ENCODE measurements at places on chromosomes 16 and 17.

GRCh38 chr17:50919321-50920040, 53.3 kb upstream of the TOB1 start:
- DNase-seq: peak; percentile 93

- DNase-seq: no peak
These were observed 28.3 kb downstream of the ETV4 start for GRCh38 chr17:43517615-43518386.

DNA sequence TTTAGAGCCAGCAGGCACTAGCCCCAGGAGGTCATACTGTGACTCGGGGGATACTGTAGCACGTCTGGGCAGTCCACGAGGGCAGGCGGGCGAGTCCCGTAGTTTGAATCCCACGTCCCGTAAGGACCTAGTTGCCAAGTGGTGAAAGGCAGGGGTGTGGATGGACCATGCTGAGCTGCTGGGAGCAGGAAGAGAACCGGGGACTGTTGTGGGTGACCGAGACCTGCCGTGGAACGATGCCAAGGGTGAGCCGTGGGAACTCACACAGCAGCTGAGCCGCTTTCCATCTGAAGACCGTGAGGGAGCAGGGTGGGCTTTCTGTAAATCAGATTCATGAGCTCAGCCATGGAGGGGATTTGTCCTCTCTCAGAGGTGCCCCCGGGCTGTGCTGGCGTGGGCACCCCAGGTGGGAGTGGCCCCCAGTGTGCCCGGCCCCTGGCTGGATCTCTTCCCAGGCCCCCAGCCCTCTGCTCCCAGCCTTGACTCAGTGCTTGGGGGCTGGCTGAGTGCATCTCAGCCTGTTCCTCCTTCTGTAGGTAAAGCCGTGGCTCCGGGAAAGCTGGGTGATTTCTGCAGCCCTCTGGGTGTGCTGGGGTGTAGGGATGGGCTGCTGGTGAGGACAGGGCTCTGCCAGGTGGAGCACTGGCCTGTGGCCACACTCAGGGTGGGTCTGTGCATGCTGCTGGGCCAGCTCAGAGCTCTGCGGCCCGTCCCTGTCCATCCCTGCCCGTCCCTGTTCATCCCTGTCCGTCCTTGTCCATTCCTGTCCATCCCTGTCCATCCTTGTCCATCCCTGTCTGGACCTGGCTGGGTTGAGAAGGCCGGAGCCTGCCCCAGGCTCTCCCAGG, 13.6 kb downstream of the ASPSCR1 start:
- no peak for DNase-seq

DNA sequence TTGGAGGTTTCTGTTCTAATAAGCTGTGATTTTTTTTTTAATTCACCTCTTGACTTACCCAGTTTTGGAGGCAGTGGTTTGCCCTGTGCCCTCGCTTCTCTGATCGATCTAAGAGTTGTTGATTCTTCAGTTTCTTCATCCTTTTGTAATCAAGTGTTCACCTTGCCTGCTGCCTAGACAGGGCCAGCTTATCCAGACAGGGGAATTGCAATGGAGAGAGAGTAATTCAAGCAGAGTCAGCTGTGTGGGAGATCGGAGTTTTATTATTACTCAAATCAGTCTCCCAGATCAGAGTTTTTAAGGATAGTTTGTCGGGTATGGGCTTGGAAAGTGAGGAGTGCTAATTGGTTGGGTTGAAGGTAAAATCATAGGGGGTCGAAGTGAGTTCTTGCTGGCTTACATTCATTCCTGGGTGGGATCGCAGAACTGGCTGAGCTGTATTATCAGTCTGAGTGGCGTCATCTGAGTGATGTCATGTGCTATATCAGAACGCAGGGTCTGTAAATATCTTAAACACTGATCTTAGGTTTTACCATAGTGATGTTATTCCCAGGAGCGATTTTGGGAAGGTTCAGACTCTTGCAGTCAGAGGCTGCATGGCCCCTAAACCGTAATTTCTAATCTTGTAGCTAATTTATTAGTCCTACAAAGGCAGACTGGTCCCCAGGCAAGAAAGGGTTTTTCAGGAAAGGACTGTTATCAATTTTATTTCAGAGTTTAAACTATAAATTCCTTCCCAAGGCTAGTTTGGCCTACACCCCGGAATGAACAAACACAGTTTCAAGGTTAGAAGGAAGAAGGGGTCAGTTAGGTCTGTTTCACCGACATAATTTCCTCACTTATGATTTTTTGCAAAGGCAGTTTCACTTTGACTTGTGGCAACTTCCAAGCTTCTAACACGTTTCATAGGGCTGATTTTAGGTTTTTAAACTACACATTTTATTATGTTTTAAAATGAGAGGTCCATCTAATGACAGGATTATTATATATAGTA, 21.5 kb upstream of the KCNJ16 start:
- no peak for DNase-seq

DNA sequence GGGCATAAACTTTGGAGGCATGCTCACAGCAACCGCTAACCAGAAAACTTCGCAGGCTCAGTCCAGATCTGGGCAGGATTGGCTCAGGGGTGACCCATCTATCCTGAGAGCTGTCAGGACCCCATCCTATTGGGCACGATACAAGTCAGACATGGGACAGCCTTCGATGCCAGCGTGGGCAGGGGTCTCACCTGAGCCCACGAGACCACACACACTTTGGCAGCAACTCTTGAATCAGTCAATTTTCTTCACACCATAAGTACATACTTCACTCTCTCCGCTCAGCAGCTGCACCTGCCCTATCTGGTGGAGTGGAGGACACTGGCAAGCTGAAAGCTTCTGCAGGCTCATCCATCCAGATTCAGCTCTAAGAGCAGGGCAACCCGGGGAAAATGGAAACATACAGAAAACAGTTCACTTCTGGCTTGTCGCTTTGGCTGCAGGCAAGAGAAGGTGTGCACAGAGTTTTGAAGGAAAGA, 48.3 kb downstream of the ZFHX3 start:
- DNase-seq: no peak

GRCh38 chr17:20156196-20157000, 147.2 kb downstream of the SPECC1 start:
- DNase-seq: peak; percentile 48
